ENCODE measurements at places on chromosomes 1 and 21. TPM values are rescaled to one million over a fixed set of nuclear protein-coding genes. Genes with fewer than 3 reads are reported as not detected.

HUNK gene
- total RNA-seq = 1.9 TPM

- peak; percentile 61 for DNase-seq
- peaks cover 57% of the 10 kb centered on the region for H3K4me1 ChIP-seq
- H3K27ac ChIP-seq = peak overlapping the region; percentile 95
- H3K27me3 ChIP-seq = no peaks in the 10 kb centered on the region
- peaks cover 31% of the 10 kb centered on the region for H3K36me3 ChIP-seq
Observed at GRCh38 chr1:23799570-23800399, 769 bp downstream of the GALE start.

- no peaks in the 10 kb centered on the region for H3K27me3 ChIP-seq
- DNase-seq = no peak
- no peak overlapping the region for H3K27ac ChIP-seq
- H3K36me3 ChIP-seq = no peaks in the 10 kb centered on the region
- no peaks in the 10 kb centered on the region for H3K4me1 ChIP-seq
Observed at GRCh38 chr21:39537571-39537970, 75.2 kb upstream of the B3GALT5 start.

- no peak for DNase-seq
- no peak overlapping the region for H3K27ac ChIP-seq
- no peak overlapping the region for H3K4me3 ChIP-seq
- no peaks in the 10 kb centered on the region for H3K36me3 ChIP-seq
- peaks cover 65% of the 10 kb centered on the region for H3K4me1 ChIP-seq
- H3K27me3 ChIP-seq = no peaks in the 10 kb centered on the region
Observed at GRCh38 chr21:38922474-38923235, 116.9 kb downstream of the ETS2 start.

TNFRSF4 gene
- total RNA-seq = not detected

DNA sequence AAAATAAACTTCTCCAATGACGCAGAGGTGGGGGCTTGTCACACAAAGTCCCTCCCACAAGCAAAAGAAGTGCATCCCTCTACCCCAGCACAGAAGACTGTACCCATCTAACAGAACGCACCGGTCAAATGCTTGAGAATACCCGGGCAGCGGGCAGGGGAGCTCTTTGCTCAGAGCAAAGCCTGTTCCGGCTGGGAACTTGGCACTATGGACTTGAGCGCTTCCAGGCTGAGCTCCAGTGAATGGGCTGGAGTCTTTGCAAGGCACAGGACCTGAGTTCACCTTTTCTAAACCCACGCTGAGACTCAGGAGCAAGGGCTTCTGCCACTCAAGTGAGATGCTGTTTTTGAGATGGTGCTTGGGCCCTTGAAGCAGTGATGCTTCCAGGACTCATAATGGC lies 20.3 kb downstream of the RHBG start:
- H3K27ac ChIP-seq = no peak overlapping the region
- H3K36me3 ChIP-seq = peaks cover 12% of the 10 kb centered on the region
- DNase-seq = no peak
- H3K27me3 ChIP-seq = peaks cover 11% of the 10 kb centered on the region
- peaks cover 44% of the 10 kb centered on the region for H3K4me1 ChIP-seq

DNA sequence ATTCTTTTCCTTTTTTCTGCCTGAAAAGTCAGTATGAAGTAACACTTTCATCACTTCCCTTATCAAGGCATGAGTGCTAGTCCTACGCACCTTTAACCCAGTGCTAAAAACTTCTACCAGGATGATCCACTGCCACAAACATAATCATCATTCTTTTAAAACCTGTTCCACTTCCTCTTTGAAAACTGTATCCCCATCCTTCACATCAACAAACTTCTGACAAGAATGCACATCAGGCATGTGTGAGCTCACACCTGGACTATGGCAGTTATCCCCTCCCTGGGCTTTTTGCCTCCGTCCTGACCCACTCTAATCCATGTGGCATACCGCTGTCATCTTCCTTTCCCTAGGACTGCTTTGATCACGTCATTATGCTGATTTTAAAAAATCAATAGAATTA lies 70.2 kb downstream of the ESRRG start:
- H3K27ac ChIP-seq = no peak overlapping the region
- no peaks in the 10 kb centered on the region for H3K36me3 ChIP-seq
- H3K27me3 ChIP-seq = no peaks in the 10 kb centered on the region
- no peak overlapping the region for H3K4me3 ChIP-seq
- no peak for DNase-seq

KCNJ15 gene
- total RNA-seq = not detected

JAK1 gene
- 42.4 TPM for total RNA-seq

DNA sequence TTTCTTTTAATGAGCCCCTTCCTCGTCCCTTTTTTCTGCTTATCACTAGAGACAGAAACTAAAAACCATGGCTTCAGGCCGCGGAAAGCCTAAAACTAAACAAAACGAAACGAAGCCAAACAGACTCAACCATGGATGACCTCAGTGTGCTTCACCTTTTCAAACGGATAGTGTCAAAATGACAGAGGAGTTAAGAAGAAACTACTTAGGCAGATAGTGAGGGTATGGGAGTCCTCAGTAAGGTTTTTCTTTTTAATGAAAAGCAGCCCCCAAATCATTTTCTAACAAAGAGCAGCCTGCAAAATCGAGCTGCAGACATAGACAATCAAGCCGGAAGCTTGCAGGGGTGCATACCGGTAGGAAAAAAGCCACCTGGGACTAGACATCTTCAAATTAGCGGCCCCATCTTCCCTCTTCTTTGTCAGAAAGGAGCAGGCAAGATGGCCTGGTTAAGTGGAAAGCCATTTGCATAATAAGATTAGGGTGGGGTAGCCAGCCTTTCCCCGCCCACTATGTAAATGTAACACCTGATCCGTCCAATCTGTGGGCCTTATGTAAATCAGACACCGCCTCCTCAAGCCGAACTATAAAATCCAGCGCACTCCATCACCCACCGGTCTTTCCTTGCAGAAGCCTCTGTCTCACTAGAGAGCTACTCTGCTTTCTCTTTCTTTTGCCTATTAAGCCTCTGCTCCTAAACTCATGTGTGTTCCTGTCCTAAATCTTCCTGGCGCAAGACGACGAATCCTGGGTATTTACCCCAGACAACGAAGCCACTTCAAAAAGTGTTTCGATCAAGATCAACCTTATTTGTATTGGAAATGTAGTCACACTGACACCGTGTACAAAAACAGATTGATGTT lies 6.2 kb upstream of the ERO1B start:
- no peaks in the 10 kb centered on the region for H3K4me1 ChIP-seq
- H3K27ac ChIP-seq = no peak overlapping the region
- no peaks in the 10 kb centered on the region for H3K36me3 ChIP-seq
- no peak overlapping the region for H3K4me3 ChIP-seq

IL22RA1 gene
- 2.1 TPM for total RNA-seq

DNA sequence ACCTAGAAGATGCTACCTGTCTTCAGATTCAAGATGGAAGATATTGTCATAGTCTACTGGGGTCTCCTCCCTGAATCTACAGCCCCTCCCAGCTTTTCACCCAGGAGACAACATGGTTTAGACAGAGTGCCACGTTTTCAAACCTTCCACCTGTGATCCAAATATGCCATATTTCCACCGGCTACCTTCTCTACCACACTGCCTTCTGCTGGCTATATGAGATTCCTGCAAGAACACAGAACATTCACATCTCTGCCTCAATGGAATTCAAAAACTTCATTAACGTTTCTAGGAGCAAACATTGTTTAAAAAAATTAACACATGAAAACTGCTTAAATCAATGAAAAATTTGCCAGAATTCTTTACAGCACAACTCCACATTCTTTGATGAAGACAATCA lies 12.9 kb upstream of the LELP1 start:
- H3K27me3 ChIP-seq = no peaks in the 10 kb centered on the region
- no peaks in the 10 kb centered on the region for H3K4me1 ChIP-seq
- no peak for DNase-seq
- H3K36me3 ChIP-seq = no peaks in the 10 kb centered on the region
- no peak overlapping the region for H3K27ac ChIP-seq
- no peak overlapping the region for H3K4me3 ChIP-seq

GRCh38 chr1:5393146-5393545 lies 599.1 kb downstream of the NPHP4 start:
- no peaks in the 10 kb centered on the region for H3K27me3 ChIP-seq
- no peak overlapping the region for H3K27ac ChIP-seq
- H3K36me3 ChIP-seq = no peaks in the 10 kb centered on the region

DNA sequence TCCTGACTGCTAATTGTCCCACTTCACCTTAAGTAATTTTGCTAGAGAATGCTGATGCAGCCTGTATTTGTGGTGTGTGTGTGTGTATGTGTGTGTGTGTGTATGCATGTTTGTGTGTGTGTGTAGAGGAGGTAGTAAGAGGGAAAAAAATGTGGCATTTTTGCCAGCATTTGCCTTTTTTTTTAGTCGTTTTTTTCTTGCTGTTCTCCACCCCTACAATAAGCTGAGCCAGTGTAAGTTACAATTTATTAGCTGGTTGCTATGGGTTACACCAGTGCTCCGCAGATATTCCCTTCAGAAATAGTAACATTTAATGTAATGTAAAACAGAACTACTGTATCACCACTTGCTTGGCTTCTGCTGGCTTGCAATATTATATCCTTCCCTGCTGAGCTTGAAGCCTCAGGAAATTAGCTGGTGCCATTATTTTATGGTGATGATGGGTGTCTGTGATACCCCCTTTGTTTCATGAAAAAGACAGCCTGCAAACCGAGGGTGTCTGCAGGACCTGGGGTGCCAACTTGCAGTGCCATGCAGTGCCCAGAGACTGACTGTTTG lies 23.4 kb upstream of the IGSF3 start:
- H3K36me3 ChIP-seq = no peaks in the 10 kb centered on the region
- peaks cover 17% of the 10 kb centered on the region for H3K4me1 ChIP-seq
- H3K27ac ChIP-seq = no peak overlapping the region
- no peak overlapping the region for H3K4me3 ChIP-seq

DNA sequence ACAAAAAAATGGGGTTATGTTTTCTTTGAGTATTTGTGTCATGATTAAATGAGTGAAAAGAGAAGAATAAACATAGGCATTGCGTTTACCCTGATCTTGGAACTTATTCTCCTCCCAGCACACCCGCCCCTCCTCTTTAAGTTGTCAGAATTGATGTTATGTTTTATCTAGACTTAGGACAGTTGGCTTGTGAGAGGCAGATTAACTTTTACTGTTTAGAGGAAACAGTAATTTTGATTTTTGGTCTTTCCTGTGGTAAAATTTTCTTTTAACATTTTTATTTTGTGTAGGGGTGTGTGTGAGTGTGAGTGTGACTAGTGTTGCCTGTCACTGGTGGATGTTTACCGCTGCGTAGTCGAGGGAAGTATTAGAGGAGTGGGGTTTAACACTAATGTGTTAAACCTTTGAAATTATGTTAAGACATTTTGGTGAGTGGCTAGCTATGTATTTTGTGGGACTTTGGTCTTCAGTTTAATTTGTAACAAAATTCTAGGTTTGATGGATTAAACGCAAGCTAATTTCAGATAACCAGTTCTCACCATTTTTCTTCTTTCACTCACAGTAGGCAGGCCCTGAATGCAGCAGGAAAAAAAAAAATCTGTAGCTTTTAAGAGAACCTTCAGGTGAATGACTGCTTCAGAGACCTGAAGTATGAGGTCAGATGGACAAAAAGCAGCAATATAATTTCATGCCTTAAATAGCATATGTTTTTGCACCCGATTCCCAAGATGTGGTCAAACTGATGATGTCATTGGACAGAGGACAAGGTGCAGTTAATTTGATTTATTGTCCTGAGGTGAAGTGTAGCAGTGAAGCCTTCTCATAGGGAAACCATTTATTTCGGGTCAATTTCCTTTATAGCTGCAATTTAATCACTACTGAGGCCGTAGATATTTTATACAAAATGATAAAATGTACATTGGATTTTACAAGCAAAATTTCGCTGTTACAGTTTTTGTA lies 2.7 kb downstream of the POU2F1 start:
- no peaks in the 10 kb centered on the region for H3K27me3 ChIP-seq
- no peak overlapping the region for H3K4me3 ChIP-seq
- no peak for DNase-seq

FCRL1 gene
- not detected for total RNA-seq

DNA sequence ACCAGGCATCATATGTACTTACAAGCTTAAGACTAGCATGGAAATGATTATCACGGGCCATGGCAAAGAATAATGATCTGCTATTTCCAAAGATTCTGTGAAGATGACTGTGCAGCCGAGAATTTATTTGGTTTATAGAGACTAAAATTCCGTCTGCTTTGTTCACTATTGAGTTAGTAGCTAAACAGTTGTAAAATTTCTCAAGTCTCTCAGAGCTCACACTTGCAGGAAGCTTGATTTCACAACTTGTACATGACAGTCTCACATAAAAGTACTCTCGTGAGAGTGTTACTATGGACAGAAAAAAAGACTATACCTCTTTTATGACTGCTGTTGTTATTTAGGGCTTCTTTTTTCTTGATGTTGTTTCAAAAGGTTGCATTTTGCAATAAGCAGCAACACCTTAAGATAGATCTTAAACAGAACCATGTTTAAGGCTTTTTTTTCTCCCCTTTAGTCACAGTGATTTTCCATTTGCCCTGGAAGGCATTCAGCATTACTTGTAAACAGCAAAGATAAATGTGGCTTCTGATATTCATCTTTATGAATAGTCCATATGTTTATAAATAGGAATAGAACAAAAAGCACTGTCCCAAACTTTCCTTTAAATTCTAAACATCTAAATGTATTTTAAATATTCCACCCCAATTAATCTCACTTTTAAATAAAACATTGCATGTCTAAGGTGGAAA lies 24.8 kb downstream of the ST6GALNAC5 start:
- DNase-seq = no peak
- no peak overlapping the region for H3K4me3 ChIP-seq
- no peak overlapping the region for H3K27ac ChIP-seq
- H3K4me1 ChIP-seq = no peaks in the 10 kb centered on the region
- H3K27me3 ChIP-seq = no peaks in the 10 kb centered on the region

VAMP4 gene
- 1.6 TPM for total RNA-seq

ELAPOR1 gene
- 0.20 TPM for total RNA-seq

PDC gene
- not detected for total RNA-seq

DNA sequence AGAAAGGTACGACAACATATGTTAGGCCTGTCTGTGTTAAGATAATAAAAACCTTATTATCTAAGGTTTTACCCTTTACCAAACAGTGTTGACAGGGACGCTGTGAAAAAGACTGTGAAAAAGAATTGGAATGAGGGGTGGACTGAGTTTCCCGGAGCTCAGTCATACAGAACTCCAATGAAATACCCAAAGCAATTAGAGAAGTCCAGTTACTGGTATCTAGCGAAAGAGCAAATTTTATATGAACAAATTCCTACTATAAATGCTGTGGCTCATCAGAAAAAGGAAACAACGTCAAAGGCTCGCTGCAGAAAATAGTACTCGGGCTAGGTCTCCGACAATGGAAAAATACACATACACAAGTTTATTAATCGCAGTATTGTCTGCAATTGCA lies 708 bp upstream of the RBBP5 start:
- H3K27me3 ChIP-seq = no peaks in the 10 kb centered on the region
- H3K36me3 ChIP-seq = no peaks in the 10 kb centered on the region
- H3K4me3 ChIP-seq = peak overlapping the region; percentile 85
- peak overlapping the region; percentile 94 for H3K27ac ChIP-seq
- H3K4me1 ChIP-seq = peaks cover 31% of the 10 kb centered on the region
